Hepatocyte (in vitro differentiated cells): ENCODE measurements at places on chromosomes 7 and 10.
A peak's percentile ranks its signal among the peaks of the same experiment; 100 is the strongest.

- peak; percentile 77 for DNase-seq
These were observed 1.3 kb upstream of the FZD8 start for GRCh38 chr10:35643151-35644049.

GRCh38 chr7:105752671-105753275 lies 123.6 kb downstream of the ATXN7L1 start:
- no peak for DNase-seq

DNA sequence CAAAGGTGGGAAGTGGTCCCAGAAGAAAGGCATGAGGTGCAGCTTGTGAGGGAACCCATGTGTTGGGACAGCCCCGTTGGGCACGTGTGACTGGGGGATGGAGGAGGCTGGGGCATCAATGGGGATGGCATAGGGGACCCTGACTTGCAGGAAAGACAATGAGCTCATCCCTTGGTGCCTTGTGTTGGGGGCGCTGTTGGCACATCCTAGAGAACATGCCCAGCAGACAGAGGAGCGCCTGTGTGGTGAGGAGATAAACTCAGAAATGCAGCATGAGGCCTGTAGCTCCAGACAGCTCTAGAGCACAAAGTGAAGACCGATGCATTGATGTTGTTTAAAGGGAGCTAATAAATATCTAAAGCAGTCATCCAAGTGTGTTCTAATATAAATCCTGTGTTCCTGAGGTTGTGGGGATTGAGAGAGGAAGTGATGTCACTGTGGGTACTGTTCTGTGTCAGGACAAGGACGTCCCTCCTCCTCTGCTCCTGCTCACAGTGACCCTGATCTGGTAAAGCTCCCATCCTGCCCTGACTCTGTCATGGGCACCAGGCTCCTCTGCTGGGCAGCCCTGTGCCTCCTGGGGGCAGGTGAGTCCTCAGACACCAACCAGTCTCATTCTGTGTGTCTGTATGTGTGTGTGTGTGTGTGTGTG lies 126.1 kb upstream of the PRSS58 start:
- no peak for DNase-seq

DNA sequence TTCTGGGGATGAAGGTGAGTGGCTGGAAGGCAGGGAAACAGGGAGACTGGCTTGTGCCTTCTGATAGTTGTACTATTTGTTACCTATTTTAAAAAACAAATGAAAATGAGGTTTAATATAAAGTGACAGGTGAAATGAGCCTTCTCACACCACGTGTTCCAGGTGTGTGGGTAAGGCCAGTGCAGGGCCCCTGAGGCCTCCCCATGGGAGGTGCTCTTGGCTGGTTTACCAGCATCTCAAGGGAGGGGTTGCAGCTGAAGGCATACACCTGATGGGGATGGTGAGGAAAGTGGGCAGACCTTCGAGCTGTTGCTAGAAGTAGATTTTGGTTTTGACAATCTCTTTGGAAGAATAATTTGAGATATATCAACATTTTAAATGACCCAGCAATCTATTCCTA lies 103.6 kb downstream of the ARHGAP22 start:
- no peak for DNase-seq

GRCh38 chr10:21292763-21293517 lies 232.5 kb downstream of the SKIDA1 start:
- DNase-seq, result peak; percentile 68

DNA sequence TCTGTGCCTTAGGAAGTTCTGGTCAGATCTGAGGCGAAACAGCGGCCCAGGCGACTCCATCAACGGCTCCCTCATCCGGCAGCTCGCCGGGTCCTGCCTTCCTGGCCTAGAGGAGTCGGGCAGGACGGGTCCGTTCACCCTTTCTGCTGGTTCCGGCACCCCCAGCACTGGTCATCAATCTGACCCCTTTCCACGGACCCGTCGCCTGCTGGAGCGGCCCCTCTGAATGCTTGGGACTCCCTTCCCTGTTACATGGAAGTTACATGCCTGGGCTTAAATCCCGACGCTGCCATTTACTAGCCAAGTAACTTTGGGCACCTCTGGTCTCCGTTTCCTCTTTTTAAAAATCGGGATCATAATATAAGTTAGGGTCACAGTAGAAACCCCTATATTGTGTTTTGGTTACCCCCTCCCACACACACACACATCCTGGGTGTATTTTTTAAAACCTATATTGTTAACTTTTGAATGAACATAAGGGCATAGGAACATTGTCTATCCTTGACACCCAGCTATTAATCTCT lies 607 bp upstream of the GGCT start:
- DNase-seq, result no peak

DNA sequence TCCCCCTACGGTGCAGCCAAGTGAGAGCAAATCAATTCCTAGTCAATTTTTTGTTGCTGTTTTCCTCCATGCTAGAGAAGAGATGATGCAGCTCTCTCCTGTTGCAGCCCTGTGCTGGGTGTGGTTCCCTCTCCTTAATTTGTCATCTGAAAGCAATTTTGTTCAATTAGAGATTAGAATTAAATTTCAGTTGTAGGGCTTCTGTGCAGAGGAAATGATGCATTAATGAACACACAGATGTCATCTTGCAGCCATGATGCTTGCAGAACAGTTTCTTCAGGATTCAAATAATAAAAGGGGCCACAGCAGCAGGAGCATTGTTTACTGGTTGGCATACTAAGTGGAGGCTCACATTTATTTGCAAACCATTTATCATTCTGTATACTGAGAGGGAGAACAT lies 266.0 kb downstream of the AUTS2 start:
- DNase-seq, result no peak

GRCh38 chr10:132591166-132591971 lies 53.8 kb downstream of the INPP5A start:
- peak; percentile 75 for DNase-seq

DNA sequence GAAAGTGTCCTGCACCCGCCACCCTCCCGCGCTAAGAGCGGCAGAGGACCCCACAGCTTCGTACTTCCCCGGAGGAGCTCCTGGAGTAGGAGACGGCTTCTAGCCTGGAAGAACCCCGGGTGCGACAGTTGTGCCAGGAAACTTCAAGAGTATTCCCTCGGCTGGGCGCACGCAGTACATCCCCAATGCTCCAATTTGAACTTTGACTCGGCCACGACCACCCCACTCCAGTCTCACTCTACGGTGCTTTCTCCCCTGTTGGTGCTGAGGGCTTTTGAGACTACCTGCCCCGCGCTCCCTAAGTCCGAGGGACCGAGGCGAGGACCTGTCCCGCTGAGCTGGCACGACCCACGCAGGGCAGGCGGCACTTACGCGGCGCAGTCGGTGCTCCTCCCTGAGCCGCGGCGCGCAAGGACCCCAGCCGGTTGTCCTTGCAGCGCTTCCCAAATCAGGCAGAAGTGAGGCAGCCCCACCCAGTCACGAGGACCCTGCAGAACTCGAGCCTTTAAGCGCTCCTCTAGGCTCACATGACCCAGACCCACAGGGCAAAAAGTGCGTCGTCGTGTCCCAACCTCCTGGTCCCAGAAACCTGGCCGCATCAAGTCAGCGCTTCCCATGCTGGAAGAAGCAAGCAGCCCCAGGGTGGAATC lies at the start of gene CPVL:
Gene CPVL, minus strand, starts transcription at position 481 of the 650 bp plus-strand sequence. CDS start 25,476 bp downstream, outside the sequence.
- DNase-seq, result peak; percentile 54

- peak; percentile 90 for DNase-seq
These were observed 66.9 kb upstream of the AFAP1L2 start for GRCh38 chr10:114470956-114471905.

- peak; percentile 54 for DNase-seq
These were observed 1.7 kb upstream of the TNKS2 start for GRCh38 chr10:91796331-91797047.

DNA sequence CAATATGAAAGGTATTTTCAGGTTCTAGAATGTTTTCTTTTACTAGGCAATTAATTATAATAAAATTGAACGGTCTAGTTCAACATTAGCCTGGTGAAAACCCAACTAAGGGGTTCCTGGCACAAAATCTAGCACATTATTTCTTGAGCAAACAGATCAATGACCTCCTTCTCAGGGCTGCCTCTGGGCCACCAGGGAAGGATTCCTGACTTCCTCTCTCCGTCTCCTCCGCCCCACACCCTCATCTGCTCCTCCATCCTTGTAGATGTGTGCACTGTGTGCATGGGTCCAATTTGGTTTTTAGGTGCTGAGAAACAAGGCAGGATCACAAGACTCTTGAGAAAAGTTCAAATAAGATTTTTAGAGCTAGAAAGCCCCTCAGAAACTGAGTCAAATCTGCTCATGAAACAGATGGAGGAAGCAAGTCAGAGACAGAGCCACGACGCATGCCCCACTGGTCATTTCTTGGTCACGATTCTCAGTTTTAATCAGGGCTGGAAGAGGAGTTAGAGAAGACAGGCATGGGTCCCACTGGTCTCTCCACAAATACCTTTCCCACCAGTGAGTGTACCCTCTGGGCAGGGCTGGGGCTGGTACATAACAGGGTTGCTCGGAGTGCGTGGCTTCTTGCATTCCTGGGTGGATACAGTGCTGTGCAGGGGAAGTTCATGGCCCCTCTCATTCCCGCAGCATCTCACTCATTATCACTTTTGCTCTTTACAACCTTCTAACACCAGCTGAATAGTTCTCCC lies 3.8 kb downstream of the TRPV6 start:
- no peak for DNase-seq

DNA sequence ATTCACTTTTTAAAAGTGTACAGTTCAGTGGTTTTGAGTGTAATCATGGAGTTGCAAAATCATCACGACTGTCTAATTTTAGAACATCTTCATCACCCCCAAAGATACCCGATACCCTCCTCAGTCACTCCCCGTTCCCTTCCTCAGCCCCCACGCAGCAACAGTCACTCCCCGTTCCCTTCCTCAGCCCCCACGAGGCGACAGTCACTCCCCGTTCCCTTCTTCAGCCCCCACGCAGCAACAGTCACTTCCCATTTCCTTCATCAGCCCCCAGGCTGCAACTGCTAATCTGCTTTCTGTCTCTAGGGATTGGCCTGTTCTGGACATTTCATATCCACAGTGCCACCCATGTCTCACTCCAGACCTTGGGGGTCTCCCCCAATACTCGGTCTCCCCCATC lies 161.6 kb upstream of the PPP2R2D start:
- DNase-seq, result peak; percentile 1

GRCh38 chr10:131429942-131430341 lies 118.4 kb upstream of the TCERG1L start:
- DNase-seq, result no peak

DNA sequence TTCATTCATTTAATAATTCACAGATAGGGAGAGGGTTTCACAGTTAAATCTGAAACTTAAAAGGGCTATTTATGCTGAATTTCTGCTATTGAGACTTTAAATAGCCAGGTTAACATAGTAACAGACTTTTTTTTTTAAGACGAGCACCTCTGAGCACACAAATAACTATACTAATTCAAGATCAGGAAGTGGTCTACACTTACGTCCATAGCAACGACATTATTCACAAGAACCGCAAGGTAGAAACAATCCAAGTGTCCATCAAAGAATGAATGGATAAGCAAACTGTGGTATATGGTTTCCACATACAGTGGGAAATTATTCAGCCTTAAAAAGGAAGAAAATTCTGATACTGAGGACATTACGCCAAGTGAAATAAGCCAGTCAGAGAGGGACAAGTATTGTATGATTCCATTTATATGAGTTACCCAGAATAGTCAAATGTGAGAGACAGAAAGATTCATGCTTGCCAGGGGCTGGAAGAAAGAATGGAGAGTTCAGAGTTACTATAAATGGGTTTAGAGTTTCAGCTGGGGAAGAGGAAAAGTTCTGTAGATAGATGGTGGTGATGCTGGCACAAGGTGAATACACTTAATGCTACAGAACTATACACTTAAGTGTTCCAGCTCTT lies 140.3 kb upstream of the LAMB4 start:
- DNase-seq, result no peak

GRCh38 chr10:122139627-122140170 lies 131.4 kb upstream of the BTBD16 start:
- no peak for DNase-seq

DNA sequence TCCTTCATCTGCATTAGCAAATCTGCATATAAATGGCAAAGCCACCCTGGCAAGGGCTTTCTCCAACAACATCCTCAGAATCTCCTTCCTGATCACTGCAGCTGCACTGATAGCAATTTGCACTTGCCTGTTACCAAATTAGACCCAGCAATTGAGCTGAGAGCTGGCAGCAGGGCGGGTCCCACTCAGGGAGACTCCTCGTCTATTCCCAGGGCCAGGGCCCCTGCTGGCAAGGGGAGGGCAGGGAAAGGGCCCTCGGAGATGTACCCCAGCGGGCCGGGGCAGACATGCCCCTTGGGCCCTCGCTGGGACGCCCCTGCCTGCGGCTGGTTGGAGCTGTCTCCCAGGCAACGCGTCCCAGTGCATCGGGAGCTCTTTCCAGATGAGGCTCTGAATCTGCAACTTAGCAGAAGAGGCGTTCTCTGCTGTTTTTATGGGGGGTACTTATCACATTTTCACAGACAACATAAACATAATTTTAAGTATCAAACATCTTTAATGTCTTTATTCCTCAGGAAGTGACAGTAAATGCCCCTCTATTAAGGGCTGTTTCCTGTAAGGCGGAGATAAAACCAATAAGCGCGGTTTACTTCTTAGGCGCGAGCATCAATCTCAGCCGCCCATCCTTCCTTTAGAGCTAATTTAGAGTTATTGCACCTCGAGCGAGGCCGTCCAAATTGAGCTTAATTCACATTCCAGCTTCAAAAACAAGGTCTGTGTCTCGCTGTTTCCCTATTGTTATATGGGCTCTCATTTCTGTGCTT lies 249.0 kb upstream of the PPP2R2D start:
- no peak for DNase-seq

DNA sequence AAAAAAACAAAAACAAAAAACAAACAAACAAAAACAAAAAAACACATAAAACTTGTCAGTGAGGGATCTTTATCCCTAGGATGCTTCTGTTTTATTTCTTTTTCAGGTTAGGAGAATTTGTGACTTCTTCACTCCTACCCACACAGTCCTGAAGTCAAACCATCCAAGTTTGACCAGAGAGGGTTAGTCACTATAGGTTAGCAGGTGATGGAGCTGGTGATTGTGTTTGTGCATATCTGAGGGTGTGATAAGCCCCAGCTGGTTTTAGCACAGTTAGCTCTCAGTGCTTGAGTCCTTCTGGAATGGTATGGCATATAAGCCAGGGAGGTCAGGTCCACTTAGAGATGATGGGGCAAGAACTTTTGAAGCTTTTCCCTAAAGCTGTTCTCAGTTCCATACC lies 11.8 kb upstream of the IKZF1 start:
- DNase-seq, result no peak

DNA sequence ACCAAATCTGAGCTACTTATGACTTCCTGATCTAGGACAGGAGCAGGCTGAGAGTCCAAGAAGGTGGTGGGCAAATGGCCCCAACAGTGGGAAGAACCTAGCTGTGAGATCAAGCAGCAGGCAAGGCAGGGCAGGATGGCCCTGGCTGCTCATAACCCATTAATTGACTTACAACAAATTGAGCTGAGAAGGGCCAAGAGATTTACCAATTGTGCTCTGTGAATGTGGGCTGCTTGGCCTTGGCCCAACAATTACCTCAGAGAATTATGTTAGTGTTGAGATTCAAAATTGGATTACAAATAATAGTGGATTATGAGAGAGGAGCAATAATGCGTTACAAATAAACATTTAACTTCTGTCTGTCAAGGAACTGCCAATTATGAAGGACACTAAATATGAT lies 956.5 kb downstream of the KCNMA1 start:
- DNase-seq, result no peak
